Stimulated activated CD8-positive, alpha-beta memory T cell treated with anti-CD3 and anti-CD28 coated beads, Interleukin-15, amount 100 ng/mL, for 48 hours (primary cell): ENCODE measurements at places on chromosomes 1 and 21.
A peak's percentile ranks its signal among the peaks of the same experiment; 100 is the strongest.

GRCh38 chr1:153233448-153233847 is 16.1 kb downstream of the PRR9 start:
- no peak for DNase-seq

DNA sequence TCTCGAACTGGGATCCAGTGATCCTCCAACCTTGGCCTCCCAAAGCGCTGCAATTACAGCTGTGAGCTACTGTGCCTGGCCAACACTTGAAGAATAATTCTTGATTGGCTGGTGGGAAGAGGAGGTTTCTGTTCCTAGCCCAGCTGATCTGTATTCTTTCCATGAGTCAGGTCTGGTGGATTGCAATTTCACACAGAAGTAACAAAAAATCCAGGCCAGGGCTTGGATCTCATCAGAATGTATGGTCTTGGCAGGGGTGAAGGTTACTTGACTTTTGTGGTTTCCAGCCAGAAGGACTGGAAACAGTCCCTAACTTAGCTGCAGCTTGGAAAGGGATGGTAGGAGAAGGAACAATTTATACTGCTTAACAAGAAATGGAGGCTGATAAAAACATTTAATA is 5.1 kb upstream of the HP1BP3 start:
- no peak for DNase-seq

DNA sequence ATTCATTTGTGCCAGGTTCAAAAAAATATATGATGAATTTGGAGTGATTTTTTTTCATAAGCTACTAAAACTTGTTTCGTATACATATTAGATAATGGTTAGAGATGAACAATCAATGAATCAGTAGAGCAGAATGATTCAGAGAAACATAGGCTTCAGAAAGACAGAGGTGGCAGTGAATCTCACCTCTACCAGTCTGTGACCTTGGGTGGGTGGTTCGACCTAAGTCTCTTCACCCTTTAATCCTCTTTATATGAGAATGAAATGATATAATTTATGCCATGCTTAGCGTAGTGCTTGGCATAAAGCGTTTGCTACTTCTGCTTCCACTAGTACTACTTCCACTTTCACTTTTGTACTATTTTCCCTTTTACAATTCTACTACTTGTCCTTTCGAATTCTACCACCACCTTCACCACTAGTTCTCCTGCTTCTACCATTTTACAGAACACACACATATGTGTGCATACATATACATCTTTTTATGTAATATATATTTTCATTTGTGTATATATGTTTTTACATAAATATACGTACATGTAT is 45.1 kb downstream of the FYB2 start:
- DNase-seq: no peak

- DNase-seq: no peak
Measured at GRCh38 chr1:104341944-104342343, 592.2 kb downstream of the AMY1C start.

DNA sequence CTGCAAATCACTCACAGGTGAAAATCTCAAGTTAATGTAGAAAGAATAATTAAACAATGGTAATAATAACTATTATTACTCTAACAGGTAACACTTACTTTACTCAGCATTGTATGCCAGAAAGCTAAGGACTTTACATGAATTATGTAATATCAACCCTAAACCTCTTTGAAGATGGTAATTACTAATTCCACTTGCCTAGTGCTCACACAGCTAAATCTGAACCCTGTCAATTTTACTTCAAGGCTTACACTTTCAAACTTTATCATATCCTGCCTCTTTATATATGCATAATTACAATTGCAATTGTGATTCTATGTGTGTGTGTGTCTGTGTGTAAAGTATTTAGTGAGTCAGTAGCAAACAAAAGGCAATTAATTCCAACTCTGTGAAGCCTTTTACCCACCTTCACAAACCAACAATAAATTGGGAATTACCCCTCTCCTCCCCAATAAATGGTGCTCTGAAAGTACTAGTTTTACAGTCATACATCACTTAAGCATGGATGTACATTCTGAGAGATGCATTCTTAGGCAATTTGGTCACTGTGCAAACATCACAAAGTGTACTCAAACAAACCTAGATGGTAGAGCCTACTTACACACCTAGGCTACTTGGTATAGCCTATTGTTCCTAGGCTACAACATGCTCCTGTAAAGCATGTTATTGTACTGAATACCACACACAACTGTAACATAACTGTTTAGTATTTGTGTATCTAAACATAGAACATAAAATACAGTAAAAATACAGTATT is 5.9 kb downstream of the ZNF644 start:
- no peak for DNase-seq

DNA sequence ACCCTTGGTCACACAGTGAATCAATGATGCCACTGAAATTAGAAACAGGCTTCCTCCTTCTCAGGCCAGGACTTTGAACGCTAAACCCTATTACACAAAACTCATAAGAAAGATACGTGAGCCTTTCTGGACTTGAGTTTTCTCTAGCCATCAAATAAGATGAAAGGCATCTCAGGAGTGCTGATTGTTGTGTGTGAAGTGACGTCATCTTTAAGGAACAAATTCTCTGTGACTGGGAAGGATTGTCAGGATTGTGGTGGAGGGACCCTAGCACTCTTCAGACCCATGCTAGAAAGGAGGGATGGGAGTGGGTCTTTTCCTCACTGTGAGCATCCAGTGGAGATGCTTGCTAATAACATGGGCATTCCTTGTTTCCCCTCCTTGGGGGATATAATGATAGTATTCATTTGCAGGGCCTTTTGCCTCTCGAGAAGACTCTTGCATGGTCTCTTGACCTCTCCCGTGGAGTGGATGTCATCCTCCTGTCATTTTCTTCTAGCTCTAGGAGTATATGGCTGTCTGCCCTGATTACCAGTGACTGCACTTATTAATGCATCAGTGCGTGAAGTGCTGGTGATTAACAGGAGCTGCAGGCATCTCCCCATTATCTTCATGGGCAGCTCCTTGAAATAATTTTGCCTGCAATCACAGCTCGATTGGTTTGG is 39.9 kb downstream of the SPATA46 start:
- no peak for DNase-seq

GRCh38 chr1:112718691-112719418 is 3.7 kb upstream of the PPM1J start:
- peak; percentile 66 for DNase-seq

DNA sequence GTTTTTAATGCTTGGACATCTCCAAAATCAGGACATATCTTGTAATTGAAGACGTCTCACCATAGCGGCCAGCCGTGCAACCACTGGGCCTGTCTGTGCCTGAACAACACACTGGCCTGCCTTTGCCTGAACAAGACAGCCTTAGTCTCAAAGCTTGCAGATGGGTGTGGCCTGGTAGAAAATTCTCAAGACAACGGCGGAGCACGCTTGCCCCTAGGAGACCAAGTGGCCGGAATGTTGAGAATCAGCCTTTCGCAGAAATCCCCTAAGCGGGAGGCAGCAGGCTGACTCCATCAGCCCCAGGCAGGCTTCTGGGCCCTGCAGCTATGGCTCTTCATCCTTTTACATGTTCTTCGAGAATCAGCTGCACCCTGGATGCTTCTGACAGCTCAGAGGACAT is 98.0 kb upstream of the C1orf174 start:
- no peak for DNase-seq
